ENCODE measurements at places on chromosomes 5 and 9.
A peak's percentile ranks its signal among the peaks of the same experiment; 100 is the strongest.

- no peak for DNase-seq
Observed at GRCh38 chr5:144191998-144192397, 21.3 kb downstream of the KCTD16 start.

GRCh38 chr5:125002727-125003598 is 256.5 kb upstream of the ZNF608 start:
- no peak for DNase-seq

- no peak for DNase-seq
Observed at GRCh38 chr9:114504341-114505186, 709 bp downstream of the WHRN start.

DNA sequence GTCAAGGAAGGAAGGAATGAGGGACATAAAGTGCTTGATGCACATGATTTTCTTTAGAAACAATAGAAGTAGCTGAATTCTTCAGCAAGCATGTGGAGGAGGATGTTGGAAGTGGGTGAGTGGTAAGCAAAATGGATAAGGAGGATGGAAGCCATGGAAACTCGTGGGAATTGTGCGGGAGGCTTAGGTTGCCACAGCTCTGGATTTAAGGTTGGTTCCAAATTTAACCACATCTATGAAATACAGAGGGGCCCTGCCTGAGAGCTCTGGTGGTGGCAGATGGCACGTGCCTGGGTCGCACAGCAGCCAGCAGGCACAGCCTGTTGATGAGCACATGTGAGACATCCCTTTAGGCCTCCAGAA is 284.7 kb downstream of the SMARCA2 start:
- no peak for DNase-seq

DNA sequence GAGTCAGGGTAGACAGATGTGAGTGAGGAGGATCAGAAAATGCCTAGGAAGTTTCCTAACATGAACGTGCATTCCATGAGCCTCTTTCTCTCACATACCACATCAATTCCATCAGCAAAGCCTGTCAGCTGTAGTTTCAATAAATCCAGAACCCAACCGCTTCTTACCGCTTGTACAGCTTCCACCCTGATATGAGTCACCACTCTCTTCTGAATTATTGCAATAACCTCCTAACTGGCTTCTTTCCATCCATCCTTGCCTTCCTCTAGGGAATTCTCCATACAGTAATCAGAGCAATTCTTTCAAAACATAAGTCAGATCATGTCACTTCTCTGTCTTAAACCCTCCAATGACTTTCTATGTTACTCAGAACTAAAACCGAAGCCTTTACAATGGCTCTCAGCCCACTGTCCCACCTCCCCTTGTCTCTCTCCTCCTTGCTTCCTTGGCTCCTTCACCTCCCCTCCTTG is 8.1 kb upstream of the RAD23B start:
- DNase-seq, result no peak

GRCh38 chr5:54470128-54470527 is 14.6 kb downstream of the HSPB3 start:
- DNase-seq, result no peak

DNA sequence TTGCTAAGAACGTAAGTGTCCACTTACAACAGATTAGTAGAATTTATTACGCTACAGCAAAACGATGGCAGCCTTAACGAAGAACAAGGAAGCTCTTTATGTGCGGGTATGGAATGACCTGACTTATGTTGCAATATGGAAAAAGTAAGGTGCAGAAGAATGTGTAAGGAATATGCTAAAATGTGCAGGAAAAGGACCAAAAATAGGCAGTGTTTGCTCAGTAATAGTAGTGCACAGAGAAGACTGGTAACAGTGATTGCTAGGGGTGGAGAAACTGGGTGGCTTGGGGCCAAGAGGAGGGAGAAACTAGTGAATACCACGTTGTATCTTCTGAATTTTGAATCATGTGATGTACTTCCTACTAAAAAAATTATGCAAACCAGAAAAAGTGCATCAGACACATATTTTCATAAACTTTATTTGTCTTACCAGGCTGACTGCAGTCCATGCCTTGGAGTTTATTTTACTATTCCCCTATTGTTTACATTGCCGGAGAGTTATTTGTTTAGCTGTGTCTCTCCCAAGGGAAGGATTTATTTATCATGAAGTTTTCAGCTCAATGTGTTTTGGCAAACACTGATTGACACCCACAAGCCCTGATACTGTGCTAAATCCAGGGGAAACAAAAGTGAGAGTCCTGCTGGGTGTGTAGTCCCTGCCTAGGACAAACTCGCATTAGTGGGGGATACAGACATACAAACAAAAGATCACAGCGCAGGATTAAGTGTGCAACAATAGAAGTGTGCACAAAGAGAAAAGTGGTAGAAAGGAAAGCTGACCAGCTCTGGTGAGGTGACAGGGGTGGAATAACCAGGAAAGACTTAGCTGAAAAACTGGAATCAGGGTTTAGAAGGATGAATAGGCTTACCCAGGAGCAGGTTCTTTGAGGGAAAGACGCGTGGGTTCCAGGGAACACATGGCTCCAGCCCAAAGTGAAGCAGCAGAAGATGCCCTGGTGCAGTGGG is 34.0 kb upstream of the ZNF484 start:
- no peak for DNase-seq

- DNase-seq, result no peak
Observed at GRCh38 chr5:138972836-138973235, 97.7 kb upstream of the LRRTM2 start.

GRCh38 chr5:3599226-3600105 is 3.8 kb downstream of the IRX1 start:
- no peak for DNase-seq

DNA sequence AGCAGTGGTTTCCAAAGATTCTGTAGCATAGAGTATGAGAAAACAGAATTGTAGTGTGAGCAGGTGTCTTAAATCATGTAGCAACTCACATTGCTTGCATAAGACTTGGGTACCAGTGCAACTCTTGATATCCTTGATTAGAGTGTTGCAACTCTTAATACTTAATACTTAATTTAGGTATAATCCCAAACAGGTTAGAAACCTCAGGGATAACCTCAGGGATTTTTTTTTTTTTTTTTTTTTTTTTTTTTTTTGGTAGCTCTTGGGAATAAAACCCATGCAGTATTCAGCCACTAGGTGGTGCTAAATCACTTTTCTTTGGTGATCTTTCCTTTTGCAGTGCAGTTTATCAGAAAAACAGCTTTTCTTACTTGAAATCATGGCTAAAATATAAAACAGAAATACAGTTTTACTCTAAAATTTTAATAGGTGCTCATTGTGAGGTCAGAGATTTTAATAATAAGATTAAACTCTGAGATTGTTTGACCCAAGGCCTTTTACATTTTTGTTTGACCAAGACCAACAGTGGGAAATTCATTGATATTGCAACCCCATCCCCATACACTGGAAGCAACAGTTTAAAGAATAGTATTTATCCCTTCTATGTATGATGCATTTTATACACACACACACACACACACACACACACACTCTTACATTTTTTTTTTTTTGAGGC is 55.3 kb downstream of the ERAP1 start:
- peak; percentile 58 for DNase-seq

- no peak for DNase-seq
Observed at GRCh38 chr9:83656952-83657351, 34.0 kb downstream of the IDNK start.

DNA sequence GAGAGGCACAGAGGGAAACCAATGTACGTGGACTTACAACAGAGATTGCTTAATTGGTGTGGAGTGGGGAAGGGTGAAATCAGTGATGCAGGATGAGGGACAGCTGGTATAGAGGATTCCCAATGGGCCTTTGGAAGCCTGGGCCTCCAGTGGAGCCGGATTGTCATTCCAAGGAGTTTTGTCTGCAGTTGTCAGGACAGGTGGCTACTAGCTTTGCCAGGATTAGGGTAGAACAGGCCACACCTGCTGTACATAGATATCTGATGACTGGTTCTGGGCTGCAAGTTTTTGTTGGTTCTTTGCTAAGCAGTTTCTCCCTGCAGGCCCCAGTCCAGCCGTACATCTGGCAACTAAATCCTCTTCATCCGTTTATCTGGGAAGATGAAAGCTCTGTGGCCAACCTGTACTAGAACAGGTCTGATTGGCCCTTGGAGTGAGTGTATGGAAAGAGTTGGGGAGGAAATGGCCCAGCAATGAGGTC is 4.2 kb downstream of the SKP2 start:
- DNase-seq, result no peak
